HuH-7 (cell line): ENCODE measurements at places on chromosomes 2 and 18.
A peak's percentile ranks its signal among the peaks of the same experiment; 100 is the strongest.

DNA sequence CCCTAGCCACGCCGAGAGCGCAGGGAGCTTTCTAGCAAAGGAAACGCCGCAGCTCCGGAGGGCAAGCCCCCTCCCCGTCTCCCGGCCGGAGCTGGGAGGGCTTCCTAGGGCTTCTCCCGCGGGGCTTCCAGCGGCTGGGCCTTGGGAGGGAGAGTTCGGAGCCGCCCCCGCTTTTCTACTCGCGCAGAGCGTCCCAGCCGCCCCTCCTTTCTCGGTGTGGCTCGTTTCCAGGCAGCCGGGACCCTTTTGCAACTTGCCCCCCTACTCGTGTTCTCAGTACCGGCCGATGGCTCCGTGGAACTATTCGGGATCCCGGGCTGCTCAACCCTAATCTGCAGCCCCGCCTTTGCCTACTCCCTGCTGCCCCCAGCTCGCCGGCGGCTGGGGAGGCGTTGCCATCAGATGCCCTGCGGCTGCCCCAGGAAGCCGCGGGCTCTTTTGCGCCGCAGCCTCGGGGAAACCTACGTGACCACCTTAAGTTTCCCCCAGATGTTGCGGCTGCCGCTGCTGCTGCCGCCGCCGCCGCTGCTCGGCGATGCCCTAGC is 1.5 kb upstream of the NR4A2 start:
- DNase-seq: no peak

GRCh38 chr2:206981739-206982340 is 42.5 kb downstream of the CPO start:
- DNase-seq: peak; percentile 30

GRCh38 chr18:63234841-63235240 is 84.7 kb downstream of the BCL2 start:
- no peak for DNase-seq

GRCh38 chr2:102256276-102256675 is 55.1 kb upstream of the IL1RL1 start:
- peak; percentile 36 for DNase-seq

DNA sequence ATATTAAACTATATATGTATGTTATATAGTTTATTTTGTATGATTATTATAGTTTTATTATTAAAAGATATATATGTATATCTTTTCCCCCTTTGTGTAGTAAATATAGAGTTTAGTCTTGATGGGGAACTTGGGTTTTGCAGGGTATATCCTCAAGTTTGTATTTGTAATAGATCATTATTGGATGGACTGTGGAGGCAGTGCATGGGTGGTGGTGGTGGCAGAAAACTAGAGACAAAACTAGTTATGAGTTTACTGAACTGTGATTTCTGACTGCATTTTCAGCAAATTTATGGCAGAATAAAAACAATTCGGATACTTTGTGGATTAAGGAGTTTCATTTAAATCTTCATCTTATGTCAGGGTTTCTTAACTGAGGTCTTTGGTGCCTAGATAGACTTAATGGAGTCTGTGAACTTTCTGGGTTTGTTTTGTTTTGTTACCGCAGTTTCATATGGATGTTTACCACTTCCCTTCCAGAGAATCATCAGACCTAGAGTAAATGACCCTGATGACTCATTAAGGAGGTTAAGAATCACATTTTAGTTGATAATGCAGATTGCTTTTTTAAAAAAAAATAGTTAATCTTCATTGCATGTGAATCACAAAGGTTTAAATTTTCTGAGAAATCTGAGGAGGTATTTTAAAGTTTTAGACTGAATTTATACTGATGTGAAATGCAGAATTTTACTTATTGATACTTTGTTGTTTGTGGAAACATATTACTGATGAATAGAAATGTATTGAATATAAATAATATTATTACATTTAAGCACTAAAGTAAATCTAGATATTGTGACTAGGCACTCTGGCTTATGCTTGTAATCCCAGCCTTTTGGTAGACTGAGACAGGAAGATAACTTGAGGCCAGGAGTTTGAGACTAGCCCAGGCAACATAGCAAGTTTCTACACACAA is 14.5 kb downstream of the EPC2 start:
- DNase-seq: no peak

DNA sequence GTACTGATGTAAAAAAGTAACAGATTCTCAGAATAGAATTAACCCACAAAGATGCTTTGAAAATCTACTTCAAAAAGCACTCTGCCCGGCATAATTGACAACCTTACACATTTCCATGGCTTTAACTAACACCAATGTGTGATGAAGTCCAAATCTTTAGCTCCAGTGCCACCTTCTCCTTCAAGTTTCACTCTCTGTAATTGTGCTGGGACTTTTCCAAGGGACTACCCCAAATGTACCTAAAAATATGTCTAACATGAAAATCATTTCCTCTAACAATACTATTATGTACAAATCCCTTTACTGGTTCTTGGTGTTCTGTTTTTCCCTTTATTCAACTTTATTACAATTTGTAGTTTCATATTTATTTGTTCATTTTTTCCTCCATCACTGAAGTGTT is 20.6 kb upstream of the UBE2E3 start:
- DNase-seq: no peak

DNA sequence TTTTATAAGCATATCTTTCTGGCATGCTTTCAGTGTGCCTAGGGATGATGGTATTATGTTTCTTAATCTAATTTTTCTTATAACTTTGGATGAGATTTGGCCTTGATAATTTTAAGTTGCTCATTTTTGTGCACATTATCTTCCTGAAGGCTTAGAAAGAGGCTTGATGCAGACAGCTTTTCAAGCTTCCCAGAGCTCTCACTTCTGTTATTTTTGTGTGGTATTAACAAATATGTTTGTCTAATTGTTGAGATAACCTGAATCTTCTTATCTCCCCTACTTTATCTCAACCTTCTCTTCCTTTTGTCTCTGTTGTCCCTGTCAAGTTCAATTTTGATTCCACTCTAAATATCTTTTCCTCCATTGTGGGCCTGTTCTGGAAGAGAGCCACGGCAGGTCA is 113.2 kb upstream of the LRRTM1 start:
- no peak for DNase-seq

- DNase-seq: no peak
Measured at GRCh38 chr18:70693246-70693645, 404.4 kb downstream of the SOCS6 start.

DNA sequence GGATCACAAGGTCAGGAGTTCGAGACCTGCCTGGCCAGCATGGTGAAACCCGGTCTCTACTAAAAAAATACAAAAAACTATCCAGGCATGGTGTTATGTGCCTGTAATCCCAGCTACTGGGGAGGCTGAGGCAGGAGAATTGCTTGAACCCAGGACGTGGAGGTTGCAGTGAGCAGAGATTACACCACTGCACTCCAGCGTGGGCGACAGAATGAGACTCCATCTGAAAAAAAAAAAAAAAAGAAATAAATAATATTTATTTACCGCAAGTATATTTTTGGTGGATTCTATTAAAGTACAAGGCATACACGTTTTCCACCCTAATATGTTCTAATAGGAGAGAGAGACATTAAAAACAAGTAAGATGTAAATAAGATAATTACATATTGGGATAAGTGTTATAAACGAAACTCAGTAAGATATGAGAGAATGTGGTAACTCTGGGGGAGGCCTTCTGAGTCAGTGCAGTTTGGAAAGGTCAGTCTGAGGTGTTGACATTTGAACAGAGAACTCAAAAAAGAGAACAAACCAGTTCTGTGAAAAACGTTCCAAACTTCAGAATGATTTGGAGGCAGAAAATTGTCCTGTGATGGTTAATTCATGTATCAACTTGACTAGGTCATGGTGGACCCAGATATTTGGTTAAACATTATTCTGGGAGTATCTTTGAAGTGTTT is 8.8 kb upstream of the POLI start:
- DNase-seq: no peak

DNA sequence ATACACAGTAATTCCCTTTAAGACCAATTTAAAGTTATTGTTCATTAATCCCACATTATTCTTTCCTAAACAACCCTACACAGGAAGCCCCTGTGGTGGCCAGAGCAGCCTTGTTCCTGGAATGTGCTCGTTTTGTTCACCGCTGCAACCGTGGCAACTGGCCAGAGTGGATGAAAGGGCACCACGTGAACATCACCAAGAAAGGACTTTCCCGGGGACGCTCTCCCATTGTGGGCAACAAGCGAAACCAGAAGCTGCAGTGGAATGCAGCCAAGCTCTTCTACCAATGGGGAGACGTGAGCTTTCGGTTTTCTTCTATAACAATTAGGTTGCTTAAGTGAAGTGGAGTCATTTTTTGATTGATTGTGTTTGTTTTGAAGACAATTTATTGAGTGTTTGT is 101.0 kb downstream of the UNC80 start:
- DNase-seq: no peak

DNA sequence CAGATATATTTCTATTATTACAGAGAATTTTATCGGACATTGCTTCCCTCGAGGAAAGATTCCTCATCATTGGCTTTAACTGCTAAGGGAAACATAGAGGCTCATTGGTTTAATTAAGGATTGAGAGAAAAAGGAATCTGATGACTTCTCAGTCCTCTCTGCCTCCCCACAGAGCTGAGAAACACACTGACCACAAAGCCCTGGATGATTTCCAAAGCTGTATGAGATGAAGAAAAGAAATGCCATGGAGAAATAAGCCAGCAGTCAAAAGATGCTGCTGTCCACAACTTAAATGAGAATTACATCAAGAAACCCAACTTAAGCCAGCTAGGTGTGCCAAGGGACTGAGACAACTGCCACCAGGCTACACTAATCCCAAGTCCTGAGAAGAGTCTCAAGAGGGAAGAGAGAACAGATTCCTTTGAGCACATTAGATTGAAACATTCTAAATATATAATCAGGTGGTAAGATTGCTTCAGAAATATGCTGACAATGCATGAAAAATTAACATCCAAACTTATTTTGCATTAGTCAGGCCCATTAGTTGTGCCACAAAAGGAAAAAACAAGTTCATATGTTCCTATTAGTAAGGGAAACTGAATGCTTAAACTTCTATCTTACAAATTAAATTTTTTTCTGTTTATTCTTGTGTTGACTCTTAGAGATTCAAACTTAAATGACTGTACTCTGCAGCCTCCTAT is 308.1 kb upstream of the CYRIA start:
- no peak for DNase-seq

- no peak for DNase-seq
Measured at GRCh38 chr2:48558456-48558855, 28.5 kb downstream of the STON1 start.

DNA sequence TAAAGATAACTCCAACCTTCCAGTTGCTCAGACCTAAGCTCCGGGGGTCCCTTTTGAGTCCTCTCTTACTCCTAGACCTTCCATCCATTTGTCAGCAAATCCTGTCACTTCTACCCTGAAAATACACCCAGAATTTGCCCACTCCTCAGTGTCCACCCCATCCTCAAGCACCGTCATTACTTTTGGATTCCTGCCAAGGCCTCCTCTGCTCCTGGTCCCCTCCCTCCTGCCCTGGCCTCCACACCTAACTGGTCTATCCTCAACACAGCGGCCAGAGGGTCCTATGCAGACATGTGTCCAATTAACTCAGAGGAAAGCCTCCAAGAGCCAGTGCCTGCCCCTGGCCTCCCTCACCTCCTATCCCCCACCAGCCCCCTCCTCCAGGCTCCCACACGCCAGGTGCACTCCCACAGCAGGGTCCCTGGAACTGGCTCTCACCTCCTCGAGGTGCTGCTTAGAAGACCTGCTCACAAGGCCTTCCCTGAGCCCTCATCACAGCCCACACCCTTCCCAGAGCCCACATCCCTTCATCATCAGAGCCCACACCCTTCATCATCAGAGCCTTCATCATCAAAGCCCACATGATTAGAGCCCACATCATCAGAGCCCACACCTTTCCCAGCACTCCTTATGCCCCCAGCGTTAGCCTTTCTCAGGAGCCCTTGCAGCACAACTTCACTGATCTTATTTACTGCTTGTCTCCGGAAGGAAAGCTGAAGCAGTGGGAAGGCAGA is 20.4 kb downstream of the FAM178B start:
- DNase-seq: no peak

DNA sequence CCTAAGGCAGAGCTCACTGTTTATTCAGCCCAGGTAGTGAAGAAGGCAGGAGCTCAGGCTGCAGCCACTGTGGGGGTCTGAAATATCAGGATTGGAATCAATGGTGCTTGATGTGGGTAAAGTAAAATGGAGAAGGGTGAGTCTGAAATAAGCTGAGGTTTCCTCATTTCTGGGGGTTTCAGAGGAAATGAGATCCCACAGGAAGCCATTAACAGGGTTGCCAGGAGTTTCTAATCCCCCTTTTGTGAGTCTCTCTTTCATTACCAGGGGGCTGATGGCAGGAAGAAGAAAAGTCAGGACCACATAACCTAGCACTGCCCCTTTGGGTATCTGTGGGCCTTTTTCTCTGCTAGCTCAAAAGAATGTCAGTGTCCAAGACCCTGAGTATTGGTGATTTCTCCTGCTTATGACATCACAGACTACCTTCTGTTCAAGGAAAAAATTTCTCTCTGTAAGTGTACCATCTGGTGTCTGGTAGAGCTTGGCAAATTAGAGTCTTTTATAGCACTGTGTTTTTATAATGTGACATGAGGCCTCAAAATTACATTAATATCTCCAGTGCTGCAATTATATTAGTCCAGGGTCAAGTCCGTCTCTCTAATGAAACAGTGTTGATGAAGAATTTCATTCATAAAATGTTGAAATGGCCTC is 56.0 kb downstream of the LBH start:
- no peak for DNase-seq

DNA sequence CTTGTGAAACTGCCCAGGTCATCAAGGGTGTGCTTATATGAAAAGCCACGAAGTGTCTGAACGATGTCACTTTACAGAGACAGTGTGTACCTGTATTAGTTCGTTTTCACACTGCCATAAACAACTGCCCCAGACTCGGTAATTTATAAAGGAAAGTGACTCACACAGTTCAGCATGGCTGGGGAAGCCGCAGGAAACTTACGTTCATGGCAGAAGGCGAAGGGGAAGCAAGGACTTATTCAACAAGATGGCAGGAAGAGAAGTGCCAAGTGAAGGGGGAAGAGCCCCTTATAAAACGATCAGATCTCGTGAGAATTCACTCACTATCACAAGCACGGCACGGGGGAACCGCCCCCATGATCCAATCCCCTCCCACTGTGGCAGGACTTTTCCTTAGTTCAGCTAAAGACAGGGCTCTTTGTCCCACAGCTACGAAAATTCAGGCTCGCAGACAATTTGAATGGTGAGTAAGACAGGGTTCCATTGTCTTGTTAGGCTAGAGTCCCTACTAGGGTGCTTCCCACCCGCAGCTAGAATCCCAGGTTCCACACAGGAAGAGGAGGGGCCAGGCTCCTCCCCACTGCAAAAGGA is 20.1 kb downstream of the TMEM177 start:
- DNase-seq: no peak

DNA sequence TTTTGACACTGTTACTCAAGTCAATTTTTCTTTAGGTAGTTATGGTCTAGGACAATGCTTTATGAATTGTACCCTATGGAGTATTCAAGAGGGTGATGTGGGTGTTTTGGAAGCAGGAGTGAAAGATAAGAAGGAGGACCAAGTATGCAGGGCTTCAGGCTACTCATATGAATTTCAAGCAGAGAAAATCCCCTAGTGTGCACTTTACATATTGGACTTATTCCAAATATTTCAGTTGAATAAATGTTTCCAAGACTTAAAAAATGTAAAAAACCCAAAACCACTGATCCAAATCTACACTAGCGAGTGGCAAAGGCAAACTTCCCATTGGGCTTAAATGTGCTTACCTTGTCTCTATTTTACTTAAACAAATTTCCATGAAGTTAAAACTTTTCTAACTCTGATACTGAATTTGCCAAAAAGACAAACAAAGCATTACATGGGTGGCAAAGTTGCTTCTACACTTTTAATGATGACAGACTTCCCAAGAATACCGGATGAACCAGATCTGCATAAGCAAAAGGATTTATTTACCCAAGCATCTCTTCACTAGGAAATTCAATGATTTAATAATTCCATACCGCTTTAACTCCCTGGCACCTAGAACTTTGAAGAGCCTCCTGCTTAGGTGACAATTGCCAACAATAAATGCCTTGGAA is 1233.5 kb upstream of the NXPH2 start:
- DNase-seq: no peak
